ENCODE measurements at places on chromosomes 2 and 18.

- no peak for DNase-seq
These were observed 125.7 kb upstream of the HAAO start for GRCh38 chr2:42918041-42918440.

GRCh38 chr18:45100321-45101105 is 419.8 kb downstream of the SETBP1 start:
- DNase-seq: no peak

DNA sequence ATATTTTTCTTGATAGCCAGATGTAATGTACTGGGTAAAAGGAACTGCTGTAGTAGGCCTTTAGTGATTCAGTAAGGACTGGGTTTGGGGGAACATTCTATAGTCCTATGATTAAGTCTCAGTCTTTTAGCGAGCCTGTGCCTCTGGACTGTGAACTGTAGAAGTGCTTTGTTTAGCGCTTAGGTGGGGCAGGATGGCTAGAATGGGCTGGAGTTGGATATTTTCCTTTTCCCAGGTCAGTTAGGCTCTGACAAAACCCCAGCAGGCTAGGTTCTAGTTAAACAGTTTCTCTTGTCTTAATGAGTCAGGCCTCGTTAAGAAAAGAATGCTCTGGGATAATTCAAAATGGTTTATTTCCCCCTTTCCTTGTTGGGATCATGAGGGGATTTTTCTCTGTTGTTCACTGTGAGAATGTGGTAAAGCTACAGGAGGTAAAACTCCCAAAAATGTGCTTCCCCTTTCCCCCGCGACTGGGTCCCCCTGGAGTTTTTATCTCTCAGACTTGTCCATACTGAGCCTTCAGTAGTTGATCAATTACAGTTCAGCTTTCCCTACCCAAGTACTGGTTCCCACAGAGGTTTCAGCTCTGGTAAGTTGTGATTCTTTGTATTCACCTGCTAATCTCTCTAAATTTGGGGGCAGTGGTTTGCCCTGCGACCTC is 31.5 kb downstream of the EHBP1 start:
- no peak for DNase-seq

- DNase-seq: no peak
These were observed 325.2 kb downstream of the PDE11A start for GRCh38 chr2:177747384-177747783.

DNA sequence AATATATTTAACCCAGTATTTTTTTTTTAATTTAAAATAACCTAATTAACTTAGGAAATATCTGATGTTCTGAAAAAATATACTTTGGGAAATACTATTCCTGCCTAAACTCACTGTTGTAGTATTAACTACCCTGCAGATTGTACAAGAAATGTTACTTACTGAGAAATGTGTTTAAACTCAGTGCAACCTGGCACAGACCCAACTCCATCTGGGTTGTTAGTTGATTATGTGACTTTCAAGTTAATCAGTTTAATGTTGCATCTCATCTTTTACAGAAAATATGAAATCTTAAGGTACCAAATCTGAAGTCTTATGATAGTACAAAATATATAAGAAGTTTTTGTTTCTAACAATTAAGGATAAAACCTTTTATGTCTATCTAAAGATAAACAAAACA is 27.3 kb downstream of the VAPA start:
- DNase-seq: no peak

DNA sequence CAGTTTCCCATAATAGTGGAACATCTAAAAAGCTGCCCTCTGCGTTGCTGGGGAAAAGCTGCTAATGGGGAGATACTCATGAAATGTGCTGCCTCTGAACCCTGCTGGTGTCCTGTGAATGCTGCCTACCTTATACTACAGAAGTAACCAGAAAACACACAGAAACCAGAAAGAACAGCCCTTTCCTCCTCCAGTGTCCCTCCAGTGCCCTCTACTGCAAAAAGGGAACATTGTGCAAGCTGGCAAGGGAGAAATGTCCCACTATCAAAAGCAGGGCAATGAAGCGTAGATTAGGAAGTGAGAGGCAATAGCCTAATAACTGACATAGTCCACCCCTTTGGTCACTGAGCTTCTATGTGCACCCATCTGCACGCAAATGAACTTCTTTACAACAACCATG is 162.7 kb upstream of the ETAA1 start:
- no peak for DNase-seq

GRCh38 chr2:142139384-142139783 is 8.6 kb upstream of the LRP1B start:
- no peak for DNase-seq

DNA sequence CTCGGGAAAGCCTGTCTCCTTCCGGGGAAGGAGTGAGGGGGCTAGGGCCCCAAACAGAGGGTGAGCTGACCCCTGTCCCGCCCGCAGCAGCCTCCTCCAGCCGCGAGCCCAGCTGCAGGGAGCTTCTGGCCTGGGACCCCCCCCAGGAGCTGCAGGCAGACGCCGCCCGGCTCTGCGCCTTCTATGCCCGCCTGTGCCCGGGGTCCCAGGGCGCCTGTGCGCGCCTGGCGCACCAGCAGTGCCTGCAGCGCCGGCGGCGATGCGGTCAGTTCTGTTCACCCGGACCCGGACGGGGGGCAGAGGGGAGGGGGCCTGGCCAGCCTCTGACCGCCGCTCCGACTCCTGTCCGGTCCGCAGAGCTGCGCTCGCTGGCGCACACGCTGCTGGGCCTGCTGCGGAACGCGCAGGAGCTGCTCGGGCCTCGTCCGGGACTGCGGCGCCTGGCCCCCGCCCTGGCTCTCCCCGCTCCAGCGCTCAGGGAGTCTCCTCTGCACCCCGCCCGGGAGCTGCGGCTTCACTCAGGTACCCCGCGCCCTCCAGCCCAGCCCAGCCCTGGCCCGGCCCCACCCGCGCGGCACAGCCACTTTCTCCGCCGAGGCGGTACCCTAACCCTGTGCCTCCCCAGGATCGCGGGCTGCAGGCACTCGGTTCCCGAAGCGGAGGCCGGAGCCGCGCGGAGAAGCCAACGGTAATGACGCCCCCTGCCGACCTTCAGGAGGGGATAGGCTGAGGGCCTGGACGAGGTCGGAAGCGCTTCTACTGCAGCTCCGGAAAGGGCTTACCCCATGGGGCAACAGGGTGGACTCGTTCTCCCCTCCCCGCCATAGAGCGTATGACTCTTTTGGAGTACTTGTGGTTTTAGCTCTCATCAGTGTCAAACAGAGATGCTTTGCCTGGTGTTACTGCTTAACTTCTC is 2.0 kb upstream of the CHRND start:
- no peak for DNase-seq

GRCh38 chr2:118094503-118094902 is 6.2 kb downstream of the INSIG2 start:
- no peak for DNase-seq

GRCh38 chr2:120204022-120204405 is 19.2 kb downstream of the TMEM185B start:
- DNase-seq: no peak

DNA sequence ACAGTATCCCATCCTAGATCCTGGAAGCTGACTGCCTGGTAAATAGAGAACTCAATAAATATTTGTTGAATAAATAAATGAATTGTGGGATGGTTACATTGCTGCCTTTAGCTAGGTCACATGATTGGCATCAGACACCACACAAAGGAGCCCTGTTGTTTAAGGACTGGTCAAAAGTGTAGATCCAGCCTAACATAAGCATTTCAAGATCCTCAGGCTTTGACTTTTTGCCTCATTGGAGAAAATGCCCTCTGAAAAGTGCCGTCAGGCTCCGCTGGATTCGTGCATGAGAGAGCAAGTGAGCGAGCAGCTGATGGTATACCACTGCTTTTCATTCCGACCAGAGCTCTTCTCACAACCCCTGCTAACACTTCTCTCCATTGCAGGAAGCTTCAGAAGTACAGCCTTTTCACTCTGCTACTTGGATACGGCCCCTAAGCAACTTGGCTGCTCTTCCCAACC is 1.3 kb upstream of the ZNF24 start:
- DNase-seq: no peak

DNA sequence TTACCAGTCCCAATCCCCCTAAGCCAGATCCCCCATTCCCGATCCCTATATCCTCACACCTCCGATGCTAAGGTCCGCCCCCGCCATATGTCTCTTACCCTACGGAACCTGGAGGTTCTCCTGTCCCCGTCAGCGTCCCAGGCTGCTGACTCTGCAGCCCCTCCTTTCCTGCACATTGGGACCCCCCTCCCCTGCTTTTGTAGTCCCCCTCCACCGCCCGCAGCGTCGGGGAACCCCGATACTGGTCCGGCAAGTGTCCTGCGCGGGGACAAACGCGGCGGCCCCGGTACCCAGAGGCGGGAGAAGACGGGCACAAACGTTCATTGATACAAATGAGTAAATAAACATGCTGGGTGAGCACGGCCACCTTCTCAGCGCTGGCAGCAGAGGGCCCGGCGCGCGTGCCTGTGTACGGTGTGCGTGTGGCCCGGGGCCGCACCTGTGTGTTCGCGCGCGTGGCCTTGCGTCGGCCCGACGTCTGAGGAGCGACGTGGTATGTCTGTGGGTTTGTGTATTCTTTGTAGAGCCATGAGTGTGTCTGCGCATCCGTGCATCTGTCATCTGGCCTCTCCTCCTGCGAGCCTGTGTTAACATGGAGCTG is 2.0 kb upstream of the CYP26B1 start:
- DNase-seq: no peak

DNA sequence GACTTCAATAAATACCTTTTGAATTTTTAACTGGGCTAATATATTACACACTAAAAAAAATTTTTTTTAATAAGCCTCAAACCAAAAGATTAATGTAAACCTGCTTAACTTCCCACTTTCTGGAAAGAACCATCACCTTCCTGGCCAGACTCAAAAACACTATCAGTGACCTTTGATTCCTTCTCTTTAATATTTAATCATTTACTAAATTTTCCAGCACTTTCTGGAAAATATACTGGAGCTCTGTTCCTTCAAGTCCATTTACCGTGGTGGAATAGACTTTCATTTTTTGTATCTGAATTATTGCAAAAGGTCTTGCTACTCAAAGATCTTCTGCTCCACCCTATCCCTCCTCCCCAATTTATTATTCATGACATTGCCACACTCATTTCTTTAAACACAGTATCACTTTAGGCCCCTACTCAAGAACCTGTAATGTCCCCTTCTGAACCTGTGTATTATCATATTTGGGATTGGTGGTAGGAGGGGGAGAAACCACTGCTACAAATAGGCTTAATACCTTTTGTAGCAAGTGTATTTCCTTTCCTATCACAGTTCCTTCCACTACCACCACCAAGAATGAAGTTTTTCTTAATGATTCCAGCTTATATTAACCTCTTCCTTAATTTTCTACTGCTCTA is 7.4 kb downstream of the PPP4R3B start:
- no peak for DNase-seq

- no peak for DNase-seq
These were observed 32.5 kb downstream of the R3HDM1 start for GRCh38 chr2:135563793-135564192.

DNA sequence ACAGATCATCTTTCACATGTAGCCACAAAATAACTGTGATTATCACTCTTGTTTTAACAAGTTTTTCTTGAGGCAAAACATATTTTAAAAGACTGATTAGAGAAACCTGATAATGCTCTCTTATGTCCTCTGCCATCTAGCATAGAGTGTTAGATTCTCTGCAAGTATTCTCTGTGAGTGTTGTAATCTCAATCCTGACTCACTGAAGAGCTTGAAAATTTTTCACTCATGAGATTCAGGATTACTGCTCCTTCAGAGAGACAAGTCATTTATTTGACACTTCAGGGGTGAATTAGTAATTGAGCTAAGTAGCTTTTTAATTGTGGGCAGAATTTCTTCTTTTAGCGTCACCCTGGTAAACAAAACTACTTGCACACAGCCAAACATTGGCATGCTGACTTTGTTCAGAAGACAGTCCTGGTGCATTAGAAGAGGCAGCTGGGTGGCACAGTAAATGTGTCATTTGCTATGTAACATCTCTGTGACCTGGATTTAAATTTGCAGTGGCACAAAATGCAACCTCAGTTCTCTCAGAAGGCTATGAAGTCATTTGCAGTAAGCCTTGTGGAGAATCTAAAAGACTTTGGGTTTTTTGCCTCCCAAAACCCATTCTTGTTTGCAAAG is 172.9 kb downstream of the LRP1B start:
- DNase-seq: no peak

- DNase-seq: no peak
These were observed 321.9 kb upstream of the GALNT5 start for GRCh38 chr2:156935616-156936015.

- no peak for DNase-seq
These were observed 62.8 kb upstream of the DTNA start for GRCh38 chr18:34647251-34647650.

- no peak for DNase-seq
These were observed 2.8 kb downstream of the DYM start for GRCh38 chr18:49457616-49458015.

DNA sequence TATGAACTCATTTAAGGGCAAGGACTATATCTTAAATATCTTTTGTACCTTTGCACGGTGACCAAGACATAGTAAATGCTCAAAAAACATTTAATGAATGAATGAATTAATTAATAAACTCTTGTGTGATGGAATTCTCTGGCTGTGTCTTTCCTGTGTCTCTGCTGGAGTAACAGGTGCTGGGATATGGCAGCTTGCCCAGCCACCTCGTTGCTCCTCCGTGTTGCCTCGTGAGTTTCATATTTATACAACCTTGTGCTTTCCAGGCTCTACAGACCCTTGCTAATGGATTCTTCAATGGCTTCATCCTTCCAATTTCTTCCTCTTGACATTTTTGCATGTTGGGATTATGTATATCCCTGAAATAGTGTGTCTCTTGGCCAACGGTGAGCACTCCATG is 30.4 kb downstream of the CTAGE1 start:
- DNase-seq: no peak

Measured in activated naive CD4-positive, alpha-beta T cell treated with anti-CD3 and anti-CD28 coated beads, Interleukin-2, amount 50 U/mL, for 16 hours (primary cell).